Left hindlimb (tissue), 1 donor: ENCODE measurements at places on chromosomes 3 and 15.

- DNase-seq = no peak
Observed at GRCh38 chr3:21226086-21226485, 524.9 kb downstream of the ZNF385D start.

- DNase-seq = no peak
Observed at GRCh38 chr3:186552408-186553031, 8.3 kb upstream of the CRYGS start.

DNA sequence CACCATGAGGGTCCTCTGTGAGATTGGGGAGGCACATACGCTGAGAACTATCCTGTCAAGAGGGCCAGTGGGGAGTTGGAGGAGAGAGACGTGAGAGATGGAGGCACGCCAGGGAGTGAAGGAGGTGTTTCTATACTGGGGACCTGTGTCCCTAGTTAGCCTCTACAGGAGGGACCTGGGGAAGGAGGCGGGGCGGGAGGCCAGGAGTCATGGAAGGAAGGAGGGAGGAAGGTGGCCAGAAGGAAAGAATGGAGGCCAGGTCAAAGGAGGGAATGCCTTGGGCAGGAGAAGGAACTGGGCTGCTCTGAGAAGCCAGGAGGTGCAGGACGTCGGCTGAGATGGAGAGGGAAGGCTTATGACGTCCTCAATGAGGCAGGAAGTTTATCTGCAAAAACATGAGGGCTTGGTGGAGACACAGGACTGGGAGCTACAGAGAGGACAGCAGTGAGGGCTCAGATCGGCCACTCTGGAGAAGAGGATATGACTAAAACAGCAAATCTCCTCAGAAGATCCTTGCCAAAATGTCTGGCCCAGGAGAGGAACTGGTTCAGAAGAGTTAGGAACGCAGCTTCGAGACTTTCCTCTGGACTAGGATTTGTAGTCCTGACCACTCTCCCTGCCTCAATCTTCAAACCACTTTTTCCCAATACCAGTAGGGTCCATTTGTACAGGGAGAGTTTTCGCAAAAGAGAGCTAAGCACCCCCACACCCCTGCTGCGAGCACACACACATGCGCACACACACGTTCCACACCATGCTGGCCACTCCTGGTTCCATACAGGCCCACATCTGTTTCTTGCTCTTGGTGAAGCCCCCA lies 59.9 kb downstream of the ADCY5 start:
- DNase-seq = no peak

GRCh38 chr3:72682936-72683452 lies 165.3 kb downstream of the SHQ1 start:
- DNase-seq = no peak

DNA sequence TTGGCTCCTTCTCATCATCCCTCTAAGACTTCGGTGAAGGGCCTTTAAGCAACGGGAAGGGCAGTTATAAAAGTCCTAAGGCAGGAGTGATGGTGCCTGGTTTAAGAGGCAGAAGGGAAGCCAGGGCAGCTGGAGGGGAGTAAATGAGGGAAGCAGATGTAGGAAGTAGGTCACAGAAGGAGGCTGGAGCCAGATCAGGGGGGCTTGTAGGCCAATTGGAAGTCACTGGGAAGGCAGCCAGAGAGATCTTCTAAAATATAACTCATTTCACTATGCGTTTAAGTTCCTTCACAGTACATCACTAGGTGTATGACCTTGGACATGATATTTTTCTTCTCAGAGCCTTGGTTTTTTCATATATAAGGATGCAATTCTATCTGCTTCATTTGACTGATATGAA lies 94.7 kb downstream of the MYH15 start:
- peak; percentile 59 for DNase-seq

GRCh38 chr3:42605546-42606173 lies 5.2 kb downstream of the NKTR start:
- no peak for DNase-seq

GRCh38 chr3:186138272-186138981 lies 29.5 kb upstream of the ETV5 start:
- DNase-seq = no peak

DNA sequence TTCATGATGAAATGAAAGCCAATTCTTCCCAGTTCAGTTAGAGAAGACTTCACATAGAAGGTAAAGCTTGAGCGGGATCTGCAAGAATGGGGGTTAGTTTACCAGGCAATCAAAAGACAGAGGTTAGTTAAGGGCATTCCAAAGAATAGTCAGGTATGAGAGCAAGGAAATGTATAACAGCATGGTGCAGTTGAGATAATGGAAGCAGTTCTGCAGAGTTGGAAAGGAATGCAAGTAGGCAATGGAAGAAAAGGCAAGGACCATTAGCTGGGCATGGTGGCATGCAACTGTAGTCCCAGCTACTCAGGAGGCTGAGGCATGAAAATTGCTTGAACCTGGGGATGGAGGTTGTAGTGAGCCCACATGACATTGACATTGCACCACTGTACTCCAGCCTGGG lies 55.0 kb downstream of the LSAMP start:
- DNase-seq = no peak
